ENCODE measurements at places on chromosomes 12 and 14.

GRCh38 chr12:91347481-91348214 is 165.0 kb upstream of the DCN start:
- no peak for DNase-seq

- DNase-seq, result no peak
Measured at GRCh38 chr12:45637706-45638105, 91.8 kb upstream of the ARID2 start.

- peak; percentile 67 for DNase-seq
Measured at GRCh38 chr14:106790189-106791036, 1264.0 kb downstream of the TMEM121 start.

DNA sequence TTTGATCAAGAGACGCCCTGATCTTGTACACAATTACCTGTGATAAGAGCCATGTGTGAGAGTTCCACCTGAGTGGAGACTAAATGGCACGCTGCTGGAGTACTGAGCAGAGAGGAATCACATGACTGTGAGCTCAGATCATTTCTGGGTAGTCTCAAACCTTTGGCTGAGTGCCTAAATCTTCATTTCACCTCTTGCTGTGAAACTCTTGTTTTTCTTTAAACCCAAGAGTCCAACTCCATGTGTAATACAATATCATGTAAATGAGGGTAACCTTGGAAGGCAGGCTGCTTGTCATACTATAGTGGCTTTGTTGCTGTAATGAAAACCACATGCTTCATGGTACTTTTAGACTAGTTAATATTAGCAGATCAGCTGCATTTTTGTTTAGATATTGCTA is 156.9 kb downstream of the CAND1 start:
- no peak for DNase-seq

DNA sequence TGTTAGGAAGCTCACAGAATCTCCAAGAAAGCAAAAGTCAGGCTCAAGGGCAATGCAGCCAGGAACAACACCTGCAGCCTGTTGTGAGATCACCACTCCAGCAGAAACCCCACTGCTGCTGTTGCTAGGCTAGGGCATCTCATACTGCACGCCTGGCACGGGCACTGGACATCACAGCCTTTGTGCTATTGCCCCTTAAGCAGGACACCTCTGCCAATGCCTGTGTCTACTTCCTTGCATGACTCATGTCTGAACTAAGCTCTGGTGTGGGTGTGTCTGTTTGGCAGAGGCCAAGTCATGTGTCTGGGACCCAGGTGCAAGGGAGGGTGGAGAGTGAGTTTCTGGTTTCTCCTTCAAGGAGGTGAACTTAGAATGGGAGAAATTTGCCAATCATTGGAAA is 10.0 kb upstream of the DDX47 start:
- no peak for DNase-seq

DNA sequence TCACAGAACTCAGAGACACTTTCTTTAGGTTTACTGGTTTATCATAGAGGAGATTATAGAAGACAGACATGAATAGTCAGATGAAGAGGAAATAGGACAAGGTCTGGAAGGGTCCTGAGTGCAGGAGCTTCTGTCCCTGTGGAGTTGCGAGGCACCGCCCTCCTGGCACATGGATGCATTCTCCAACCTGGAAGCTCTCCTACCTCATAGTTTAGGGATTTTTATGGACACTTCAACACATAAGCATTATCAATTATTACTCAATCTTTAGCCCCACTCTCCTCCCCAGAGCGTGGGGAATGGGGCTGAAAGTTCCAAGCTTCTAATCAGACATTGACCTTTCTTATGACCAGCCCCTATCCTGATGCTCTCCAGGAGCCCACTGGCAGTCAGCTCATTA is 12.6 kb upstream of the KRT7 start:
- DNase-seq, result no peak

GRCh38 chr12:52356762-52357580 is 10.3 kb downstream of the KRT85 start:
- DNase-seq, result no peak

All from stimulated activated CD4-positive, alpha-beta T cell treated with anti-CD3 and anti-CD28 coated beads, Interleukin-12 subunit alpha, Interleukin-12 subunit beta, amount 100 ng/mL, for 48 hours (primary cell).